Stimulated activated CD8-positive, alpha-beta memory T cell treated with anti-CD3 and anti-CD28 coated beads, Interleukin-12 subunit alpha, Interleukin-12 subunit beta, amount 100 ng/mL, for 4 hours (primary cell): ENCODE measurements at places on chromosomes 12 and 14.

DNA sequence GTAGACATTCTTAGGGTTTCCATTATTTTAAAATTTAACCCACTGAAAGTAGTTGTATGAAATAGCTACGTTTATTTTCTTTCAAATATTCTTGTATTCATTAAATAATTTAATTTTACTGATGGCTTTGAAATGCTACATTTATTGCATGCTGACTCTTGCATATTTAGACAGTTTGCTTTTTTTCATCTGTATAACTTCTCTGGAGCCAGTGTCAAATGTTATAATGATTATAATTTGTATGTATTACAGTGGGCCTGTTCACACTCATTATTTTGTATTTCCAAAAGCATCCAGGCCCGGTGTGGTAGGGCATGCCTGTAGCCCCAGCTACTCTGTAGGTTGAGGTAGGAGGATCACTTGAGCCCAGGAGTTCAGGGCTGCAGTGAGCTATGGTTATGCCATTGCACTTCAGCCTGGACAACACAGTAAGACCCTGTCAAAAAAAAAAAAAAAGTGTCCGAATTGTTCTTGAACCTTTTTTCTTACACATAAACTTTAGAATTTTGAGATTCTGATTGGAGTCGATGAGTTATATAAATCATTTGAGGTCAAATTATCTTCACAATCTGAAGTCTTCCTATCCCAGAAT, 905 bp downstream of the ZNF84 start:
- DNase-seq: no peak

GRCh38 chr12:73656375-73656774, 881.3 kb upstream of the ATXN7L3B start:
- DNase-seq: no peak

DNA sequence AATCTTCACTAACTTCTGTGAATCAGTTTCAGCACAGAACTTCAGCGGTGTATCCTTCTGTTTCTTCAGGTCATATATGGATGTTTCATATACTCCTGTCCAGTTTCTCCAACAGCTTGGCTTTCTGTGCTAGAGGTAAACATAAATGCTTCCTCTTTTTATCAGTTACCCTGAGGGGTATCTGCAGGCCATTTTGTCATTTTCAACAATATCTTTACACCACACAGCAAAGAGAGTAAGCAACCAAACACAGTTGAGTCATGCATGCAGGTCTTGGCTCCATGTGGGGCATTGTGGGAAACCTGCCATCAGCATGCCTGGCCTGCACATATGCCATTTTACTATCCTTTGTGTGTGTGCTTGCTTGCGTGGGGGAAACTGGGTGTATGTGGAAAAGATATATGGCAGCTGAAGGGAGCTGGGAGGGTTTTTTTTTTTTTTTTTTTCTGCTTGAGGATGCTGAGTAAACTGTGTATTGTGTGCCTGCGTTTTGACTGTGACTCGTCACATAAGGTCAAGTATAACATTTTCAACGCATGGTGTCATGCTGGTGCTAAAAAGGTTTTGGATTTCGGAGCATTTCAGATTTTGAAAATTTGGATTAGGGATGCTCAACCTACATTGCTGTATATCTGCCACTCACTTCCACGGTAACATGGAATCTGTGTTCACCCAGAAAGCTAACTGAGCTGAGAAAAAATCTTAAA, 56.1 kb upstream of the YARS2 start:
- no peak for DNase-seq

DNA sequence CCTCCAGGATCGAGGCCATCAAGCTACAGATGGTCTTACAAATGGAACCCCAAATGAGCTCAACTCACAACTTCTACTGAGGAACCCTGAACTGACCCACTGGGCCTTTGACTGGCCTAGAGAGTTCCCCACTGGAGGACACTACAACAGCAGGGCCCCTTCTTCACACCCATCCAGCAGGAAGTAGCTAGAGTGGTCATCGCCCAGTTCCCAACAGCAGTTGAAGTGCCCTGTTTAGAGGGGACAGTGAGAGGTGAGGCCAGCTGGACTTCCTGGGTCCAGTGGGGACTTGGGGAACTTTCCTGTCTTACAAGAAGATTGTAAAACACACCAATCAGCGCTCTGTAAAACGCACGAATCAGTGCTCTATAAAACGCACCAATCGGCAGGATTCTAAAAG, 247.9 kb upstream of the BTG1 start:
- no peak for DNase-seq

DNA sequence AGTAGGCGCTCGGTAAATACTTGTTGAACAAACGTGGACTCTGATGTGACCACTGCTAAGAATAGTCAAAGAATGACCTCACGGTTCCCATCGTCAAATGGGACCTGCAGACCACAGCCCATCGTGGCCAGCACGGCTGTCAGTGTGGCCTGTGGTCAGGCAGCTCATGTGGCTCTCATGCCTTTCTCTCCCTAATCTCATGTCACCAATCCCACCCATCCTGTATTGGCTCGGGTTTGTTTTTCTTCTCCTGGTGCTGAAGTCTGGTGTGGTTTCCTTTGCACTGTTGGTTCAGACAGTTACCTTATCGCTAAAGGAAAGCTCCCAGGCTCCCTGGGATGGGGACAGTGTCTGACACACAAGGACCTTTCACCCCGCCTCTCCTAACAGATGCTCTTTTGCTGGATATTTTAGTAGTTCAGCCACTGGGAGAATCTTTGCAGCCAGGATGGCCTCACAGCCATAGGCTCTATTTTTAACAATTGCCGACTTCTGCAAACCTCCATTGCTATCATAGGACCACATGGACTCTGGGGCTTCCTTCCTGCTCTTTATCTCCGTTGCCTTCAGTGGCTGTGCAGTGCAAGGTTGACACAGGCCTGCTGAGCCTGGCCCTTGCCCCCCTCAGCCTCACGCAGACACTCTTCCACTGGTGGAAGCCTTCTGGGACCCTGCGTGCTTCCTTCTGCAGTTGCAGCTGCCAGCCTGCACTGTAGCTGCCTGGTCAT, 293.1 kb upstream of the FKBP4 start:
- no peak for DNase-seq

- DNase-seq: no peak
Measured at GRCh38 chr14:38554026-38554425, 298.1 kb upstream of the CLEC14A start.

DNA sequence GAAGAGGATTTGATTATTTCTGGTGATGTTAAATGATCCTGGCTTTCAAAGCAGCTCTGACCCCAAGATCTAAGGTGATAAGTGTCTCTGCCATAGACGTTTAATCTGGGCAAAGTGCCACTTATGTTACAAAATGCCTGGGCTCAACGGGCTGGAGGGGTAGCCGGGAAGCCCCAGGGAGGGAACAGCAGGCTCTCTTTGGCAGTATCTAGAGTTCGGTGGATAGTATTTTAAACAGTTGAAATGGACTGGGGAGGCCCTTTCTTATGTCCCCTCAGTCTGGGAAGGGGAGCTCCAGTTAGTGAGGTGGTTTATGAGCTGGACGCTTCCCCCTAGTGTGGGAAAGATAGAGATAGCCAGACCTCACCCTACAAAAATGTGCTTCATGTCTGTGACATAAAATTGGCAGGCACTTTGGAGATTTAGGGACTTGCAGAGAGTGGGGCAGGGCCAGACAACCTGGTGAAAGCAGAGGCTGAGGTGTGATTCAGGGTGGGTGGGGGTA, 5.5 kb upstream of the HOXC11 start:
- no peak for DNase-seq

- DNase-seq: no peak
Measured at GRCh38 chr12:27524494-27524835, 459 bp downstream of the PPFIBP1 start.

DNA sequence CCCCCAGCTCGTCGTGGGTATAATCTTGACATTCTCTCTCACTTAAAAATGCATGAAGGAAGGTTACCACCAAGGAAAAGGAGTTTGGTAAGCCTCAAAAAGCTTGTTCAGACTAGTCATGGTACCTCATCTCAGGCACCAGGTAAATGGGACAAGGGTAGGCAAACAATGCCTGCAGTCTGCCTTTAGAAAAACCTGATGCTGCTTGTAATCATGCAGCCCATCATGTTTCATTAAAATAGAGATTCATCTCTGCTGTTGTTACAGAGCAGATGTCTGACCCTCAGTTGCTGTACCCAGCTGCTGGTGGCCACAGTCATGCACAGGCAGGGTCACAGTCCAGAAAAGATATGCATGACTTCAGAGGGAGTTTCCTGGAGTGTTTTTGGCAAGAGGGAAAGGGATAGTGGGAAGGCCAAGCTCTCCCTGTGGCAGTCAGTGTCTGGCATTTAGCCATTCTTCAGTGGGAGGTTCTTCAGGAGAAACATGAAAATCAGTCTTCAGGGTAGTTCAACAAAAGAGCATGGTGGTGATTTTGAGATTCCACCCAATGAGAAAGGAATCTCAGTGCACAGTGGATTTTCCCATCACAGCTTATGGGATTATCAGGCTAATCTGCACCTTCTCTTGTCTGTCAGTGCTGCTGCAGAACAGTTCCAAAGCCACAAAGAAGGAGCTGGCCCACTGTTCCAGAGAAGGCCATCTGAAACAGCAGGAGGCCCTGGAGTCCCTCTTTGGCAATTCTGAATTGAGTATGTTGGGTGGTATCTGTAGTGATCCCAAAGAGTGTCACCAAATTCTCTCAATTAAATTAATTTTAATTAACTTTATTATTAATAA, 202.7 kb upstream of the FRMD6 start:
- DNase-seq: no peak

GRCh38 chr14:68976160-68977067, 2.7 kb downstream of the ACTN1 start:
- DNase-seq: no peak

DNA sequence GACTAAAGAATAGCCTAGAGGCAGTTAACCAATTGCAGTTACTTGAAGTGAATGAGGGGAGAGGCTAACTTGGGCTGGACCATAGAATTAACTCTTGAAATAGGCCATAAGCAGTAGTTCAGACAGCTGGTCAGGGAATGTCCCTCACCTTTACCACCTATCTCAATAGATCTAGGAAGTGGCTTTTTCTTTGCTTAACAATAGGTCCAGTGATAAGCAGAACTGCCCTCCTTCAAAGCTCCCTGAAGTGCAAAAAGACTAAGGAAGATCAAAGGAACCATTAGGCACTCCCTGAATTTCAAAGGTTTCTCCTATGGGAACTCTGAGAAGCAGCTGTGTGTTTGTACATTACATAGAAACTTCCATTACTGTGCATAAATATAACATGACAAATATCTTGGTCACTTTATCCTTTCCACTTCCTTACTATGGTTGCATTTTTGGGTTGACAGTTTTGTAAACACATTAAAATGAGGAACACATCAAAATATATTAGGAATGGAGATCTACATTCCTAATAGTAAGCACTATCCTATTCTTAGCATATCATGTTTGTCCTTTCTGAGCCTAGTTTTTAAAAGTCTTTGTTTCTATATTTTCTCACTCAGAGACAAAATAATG, 7.2 kb upstream of the NAA30 start:
- no peak for DNase-seq

DNA sequence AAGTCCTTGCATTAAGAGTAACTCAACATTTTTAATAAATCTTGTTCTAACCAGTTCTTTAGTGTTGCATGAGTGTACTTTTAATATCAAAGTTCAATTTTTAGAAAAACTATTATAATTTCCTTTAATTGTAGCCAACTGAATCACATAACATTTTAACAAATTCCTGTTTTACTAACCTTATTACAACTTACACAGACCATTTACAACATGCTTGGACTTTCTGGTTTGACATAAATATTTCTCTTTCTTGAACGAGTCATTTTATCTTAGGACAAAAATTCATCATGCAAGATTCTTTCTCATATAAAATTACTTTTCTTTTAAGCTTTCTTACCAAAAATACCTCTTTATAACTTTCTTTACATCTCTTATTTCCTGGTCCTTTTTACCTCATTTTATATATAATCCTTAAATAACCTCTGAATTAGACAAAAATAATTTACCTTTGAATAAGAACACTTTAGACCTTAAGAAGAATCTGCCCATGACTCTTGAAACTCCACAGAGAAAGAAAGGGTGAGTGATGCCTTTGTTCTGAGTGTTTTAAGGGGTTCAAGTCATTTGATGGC, 3.9 kb downstream of the SLCO1A2 start:
- no peak for DNase-seq

DNA sequence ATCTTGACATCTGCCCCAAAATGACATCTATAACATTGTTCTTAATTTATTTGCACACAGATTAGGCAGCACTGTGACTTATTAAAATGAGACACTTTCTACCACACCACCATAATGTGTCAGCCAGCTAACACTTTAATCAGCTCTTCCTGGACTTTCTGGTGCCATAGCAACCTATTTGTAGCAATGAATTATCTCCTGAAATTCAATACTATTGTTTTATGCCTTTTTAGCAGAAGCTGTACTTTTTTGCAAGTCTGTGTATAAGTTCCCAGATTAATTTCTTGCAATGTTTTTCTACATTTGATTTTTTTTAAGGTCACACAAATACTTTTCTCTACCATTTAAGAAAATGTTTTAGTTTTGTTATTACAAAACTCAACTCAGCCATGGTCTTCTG, 72.8 kb upstream of the SAV1 start:
- no peak for DNase-seq
